Mucosa of gallbladder (tissue), 1 donor: ENCODE measurements at places on chromosomes 2 and 18. TPM values are rescaled to one million over a fixed set of nuclear protein-coding genes. Genes with fewer than 3 reads are reported as not detected.

DNA sequence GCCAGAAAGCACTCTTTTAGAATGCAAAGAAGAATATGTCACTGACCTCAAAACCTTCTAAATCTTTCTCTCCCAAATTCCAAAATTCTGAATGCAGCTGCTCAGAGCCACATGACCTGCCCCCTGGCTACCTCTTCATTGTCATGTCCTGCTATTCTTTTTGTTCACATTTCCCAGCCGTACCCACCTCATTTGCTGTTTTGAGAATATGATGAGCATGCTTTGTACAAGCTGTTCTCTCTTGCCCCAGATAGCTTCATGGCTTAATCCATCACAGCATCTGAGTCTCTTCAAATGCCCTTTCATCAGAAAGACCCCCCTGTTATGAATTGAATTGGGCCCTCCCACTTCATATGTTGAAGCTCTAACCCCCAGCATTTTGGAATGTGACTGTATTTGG, 214.3 kb downstream of the KCNS3 start:
- DNase-seq = no peak

PTPRN gene
- 0.60 TPM for total RNA-seq

GRCh38 chr2:181678861-181679543, 1.3 kb downstream of the NEUROD1 start:
- no peak for DNase-seq

TUBA4B gene
- not detected for total RNA-seq

GRCh38 chr2:162729469-162729868, 109.1 kb downstream of the KCNH7 start:
- DNase-seq = no peak

- DNase-seq = no peak
These were observed 39.8 kb upstream of the TMEM247 start for GRCh38 chr2:46439582-46439981.

- DNase-seq = no peak
These were observed 15.5 kb downstream of the IL1F10 start for GRCh38 chr2:113083296-113083695.

- DNase-seq = no peak
These were observed 48.8 kb downstream of the INHBB start for GRCh38 chr2:120394764-120395163.

- no peak for DNase-seq
These were observed 99.7 kb downstream of the HDAC4 start for GRCh38 chr2:239300871-239301735.

GRCh38 chr2:142997231-142997630, 119.8 kb downstream of the KYNU start:
- no peak for DNase-seq

BCL11A gene
- 21.3 TPM for total RNA-seq

GRCh38 chr2:28413152-28413898, 20.7 kb downstream of the FOSL2 start:
- DNase-seq = no peak

MERTK gene
- 20.4 TPM for total RNA-seq
